ENCODE measurements at places on chromosomes 6 and 20. TPM values are rescaled to one million over a fixed set of nuclear protein-coding genes. Genes with fewer than 3 reads are reported as not detected.

COQ3 gene
- 1.7 TPM for total RNA-seq

DLK2 gene
- 0.25 TPM for total RNA-seq

PRKN gene
- total RNA-seq: 8.3 TPM

LAMA2 gene
- total RNA-seq: 2.2 TPM

MAPK14 gene
- 48.1 TPM for total RNA-seq

CST4 gene
- not detected for total RNA-seq

C6orf52 gene
- total RNA-seq: not detected

GRCh38 chr6:118168421-118168820, 261.4 kb downstream of the SLC35F1 start:
- no peak overlapping the region for H3K27ac ChIP-seq
- H3K36me3 ChIP-seq: no peaks in the 10 kb centered on the region
- H3K27me3 ChIP-seq: peaks cover 18% of the 10 kb centered on the region
- no peak for DNase-seq
- H3K4me1 ChIP-seq: no peaks in the 10 kb centered on the region

DNA sequence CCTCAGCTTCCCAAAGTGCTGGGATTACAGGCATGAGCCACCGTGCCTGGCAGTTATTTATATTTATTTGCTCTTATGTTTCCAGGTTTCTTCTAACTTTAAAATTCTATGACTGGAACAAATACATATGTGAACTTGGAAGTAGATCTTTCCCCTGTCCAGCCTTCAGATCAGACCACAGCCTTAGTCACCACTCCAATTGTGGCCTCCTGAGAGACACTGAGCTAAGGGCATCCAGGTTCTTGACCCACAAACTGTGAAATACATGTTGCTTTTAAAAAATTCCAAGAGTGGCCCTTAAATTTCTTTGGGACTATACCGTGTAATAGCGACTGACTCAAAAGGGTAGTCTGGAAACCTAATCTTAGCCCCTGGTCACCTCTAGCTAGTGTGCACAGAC, 1.5 kb upstream of the ADGRG6 start:
- no peak overlapping the region for H3K27ac ChIP-seq
- no peak overlapping the region for H3K4me3 ChIP-seq
- peaks cover 29% of the 10 kb centered on the region for H3K27me3 ChIP-seq
- no peaks in the 10 kb centered on the region for H3K36me3 ChIP-seq

DNA sequence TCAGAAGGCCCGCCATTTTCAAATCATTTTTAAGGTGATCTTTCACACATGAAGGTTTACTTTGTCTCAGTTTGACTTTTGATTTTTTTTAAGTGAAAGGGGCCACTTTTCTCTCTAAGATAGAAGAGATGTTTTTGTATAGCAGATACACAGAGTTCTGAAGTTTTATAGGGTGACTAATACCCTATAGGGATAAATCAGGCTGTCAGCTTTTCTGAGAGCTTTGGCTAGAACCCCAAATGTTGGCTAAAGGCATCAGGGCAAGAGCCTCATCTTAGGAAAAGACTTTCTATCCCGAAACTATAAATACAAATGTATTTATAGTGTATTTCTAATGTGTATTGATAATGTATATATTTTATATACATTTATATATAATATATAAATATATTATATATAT, 181.4 kb downstream of the TBX18 start:
- H3K4me1 ChIP-seq: no peaks in the 10 kb centered on the region
- H3K27ac ChIP-seq: no peak overlapping the region
- no peak overlapping the region for H3K4me3 ChIP-seq
- H3K27me3 ChIP-seq: no peaks in the 10 kb centered on the region
- no peak for DNase-seq

- H3K27me3 ChIP-seq: peaks cover 25% of the 10 kb centered on the region
- no peak overlapping the region for H3K27ac ChIP-seq
- H3K36me3 ChIP-seq: no peaks in the 10 kb centered on the region
- DNase-seq: no peak
- H3K4me3 ChIP-seq: no peak overlapping the region
- no peaks in the 10 kb centered on the region for H3K4me1 ChIP-seq
Observed at GRCh38 chr20:23021951-23022350, 13.2 kb upstream of the SSTR4 start.

GRCh38 chr20:37351689-37352607, 6.0 kb downstream of the SRC start:
- no peaks in the 10 kb centered on the region for H3K36me3 ChIP-seq
- no peak for DNase-seq
- peaks cover 14% of the 10 kb centered on the region for H3K4me1 ChIP-seq
- H3K4me3 ChIP-seq: no peak overlapping the region
- H3K27ac ChIP-seq: no peak overlapping the region
- no peaks in the 10 kb centered on the region for H3K27me3 ChIP-seq

Data from T-helper 17 cell (primary cell).